MV-4-11 (cell line): ENCODE measurements at places on chromosomes 4 and X.
A peak's percentile ranks its signal among the peaks of the same experiment; 100 is the strongest.

DNA sequence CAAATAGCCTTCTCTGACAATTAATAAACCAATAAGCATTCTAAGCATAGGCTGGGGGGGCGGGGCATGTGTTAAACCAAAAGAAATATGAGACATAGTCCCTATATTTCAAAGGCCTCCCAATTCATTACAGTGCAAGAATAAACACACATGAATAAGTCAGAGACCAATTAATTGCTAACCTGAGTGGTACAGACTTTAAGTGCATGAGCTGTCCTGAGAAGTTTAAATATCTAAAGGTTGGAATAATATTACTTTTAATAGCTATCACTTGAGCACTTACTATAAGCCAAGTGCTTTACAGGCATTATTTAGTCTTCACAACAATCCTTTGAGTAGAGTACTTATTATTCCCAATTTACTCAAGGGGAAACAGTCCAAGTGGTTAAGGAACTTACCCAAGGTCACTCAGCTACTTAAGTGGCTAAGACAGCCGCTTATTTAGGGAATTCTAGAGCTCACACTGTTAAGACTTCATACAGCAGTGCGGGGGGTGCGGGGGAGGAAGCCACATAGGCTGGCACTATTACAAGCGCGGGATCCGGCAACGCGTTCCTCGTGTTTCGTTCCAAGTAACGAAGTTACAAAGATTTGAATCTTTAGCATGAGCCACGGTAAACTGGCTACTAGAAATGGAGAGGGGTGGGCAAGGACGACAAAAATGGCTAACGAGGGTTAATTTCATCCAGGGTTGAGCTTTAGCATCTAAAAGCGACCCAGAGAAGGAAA is 1.4 kb downstream of the THOC2 start:
- no peak for DNase-seq

DNA sequence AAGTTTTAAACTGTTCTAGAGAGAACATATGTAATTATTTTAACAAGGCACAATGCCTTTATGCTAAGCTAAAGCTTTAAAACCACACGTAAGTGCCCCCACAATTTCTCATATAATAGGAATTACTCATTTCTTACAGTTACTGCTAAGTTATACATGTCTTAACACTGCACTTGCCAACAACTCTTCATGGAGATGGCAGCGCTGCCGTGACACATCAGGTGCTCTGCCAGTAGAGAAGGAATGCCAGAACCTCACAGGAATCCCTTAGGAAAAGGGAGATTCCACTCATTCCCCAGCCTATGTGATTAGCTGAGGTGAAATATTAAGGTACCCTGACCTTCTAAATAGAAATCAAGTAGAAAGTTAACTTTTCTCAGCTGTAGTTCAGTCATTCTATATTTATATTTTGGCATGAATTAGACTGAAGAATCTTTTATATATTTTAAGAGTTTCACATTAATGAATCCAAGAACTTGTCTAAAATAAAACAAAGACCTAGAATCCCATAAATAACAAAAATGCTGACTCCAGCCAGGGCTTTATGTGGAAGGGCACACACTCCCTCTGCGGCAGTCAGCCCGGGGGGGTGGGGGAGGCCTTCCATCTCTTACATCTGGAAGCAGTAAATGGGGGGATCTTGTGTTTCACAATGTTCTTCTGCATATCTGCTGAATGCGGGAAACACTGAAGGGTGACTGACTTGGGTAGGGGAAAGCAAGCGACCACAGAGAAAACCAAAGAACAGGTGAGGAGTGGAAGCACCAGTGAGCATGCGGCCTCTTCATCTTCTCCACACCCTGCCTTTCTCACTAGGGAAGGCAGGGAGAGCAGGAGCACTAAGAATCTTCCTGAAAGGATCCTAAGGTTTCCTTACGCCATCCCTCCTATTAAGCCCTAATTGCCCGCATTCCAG is 23.7 kb downstream of the ACSL1 start:
- DNase-seq = no peak

GRCh38 chr4:3471886-3472285 is 8.8 kb downstream of the DOK7 start:
- DNase-seq = no peak

- DNase-seq = no peak
Observed at GRCh38 chr4:113410686-113411085, 350.9 kb downstream of the CAMK2D start.

DNA sequence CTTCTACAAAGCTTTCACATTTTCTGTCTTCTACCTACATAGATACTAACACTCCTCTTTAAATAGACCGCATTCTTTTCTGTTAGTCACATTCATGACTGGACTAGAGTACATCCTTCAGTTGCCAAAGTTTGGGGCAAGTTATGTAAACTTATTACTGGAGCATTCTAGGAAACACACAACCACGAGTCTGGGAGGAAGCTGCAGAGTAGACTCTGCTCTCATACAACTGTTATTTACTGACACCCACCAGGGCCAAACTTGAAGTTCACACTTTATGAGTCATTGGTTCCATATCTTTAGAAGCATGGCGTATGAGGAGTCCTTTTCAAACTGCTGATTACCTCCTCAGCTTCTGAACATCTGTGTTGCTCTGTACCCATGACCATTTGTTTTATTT is 87.0 kb downstream of the RNF150 start:
- peak; percentile 85 for DNase-seq

DNA sequence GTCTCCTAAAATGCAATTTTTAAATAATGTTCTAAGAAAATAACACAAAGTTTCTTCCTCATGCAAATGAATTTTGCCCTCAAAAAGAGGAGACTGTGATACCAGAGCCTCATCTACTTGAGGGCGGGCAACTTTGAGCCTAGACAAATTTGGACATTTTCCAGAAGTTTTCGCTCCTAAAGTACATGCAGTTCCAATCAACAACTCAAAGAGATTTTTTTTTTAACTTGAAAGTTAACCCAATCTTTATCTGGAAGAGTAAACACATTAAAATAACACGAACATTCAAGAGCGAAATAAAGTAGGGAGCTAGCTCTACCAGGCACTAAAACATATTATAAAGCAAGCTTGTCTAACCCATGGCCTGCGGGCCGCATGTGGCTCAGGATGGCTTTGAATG is 29.4 kb upstream of the FBXW7 start:
- no peak for DNase-seq

- no peak for DNase-seq
Observed at GRCh38 chrX:102835504-102836146, 101.4 kb upstream of the RAB40AL start.

- DNase-seq = no peak
Observed at GRCh38 chr4:1077711-1078477, 35.5 kb downstream of the RNF212 start.

DNA sequence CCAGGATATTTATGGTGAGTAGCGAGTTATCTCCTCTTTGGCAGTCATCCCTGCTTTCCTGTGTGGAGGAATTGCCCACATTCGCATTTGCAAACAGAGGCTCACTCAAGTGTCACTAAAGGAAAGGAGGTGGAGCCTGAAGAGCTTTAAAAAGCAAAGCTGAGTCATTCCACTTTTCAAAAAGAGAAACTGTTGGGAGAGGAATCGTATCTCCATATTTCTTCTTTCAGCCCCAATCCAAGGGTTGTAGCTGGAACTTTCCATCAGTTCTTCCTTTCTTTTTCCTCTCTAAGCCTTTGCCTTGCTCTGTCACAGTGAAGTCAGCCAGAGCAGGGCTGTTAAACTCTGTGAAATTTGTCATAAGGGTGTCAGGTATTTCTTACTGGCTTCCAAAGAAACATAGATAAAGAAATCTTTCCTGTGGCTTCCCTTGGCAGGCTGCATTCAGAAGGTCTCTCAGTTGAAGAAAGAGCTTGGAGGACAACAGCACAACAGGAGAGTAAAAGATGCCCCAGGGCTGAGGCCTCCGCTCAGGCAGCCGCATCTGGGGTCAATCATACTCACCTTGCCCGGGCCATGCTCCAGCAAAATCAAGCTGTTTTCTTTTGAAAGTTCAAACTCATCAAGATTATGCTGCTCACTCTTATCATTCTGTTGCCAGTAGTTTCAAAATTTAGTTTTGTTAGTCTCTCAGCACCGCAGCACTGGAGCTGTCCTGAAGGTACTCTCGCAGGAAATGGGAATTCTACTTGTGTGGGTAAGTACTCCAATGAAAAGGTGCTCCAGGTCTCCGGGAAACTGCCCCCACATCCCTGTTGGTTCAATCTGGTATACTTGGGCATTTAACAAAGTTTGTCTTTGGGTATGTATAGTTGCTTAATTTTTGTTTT is at the start of gene EGF:
EGF (plus strand) TSS at position 178 of the 890 bp plus-strand sequence; CDS start at position 631, 453 bp downstream.
- DNase-seq = peak; percentile 6

GRCh38 chr4:176339936-176340761 is 20.4 kb downstream of the SPCS3 start:
- DNase-seq = no peak
